ENCODE measurements at places on chromosomes 7 and 10.

GRCh38 chr7:65731562-65732035, 141.3 kb upstream of the VKORC1L1 start:
- DNase-seq: no peak

GRCh38 chr10:131015271-131015670, 296.2 kb downstream of the TCERG1L start:
- DNase-seq: no peak

- no peak for DNase-seq
These were observed 157.3 kb downstream of the TMEM178B start for GRCh38 chr7:141231018-141231792.

- DNase-seq: no peak
These were observed 568.0 kb downstream of the ZWINT start for GRCh38 chr10:55793024-55793423.

DNA sequence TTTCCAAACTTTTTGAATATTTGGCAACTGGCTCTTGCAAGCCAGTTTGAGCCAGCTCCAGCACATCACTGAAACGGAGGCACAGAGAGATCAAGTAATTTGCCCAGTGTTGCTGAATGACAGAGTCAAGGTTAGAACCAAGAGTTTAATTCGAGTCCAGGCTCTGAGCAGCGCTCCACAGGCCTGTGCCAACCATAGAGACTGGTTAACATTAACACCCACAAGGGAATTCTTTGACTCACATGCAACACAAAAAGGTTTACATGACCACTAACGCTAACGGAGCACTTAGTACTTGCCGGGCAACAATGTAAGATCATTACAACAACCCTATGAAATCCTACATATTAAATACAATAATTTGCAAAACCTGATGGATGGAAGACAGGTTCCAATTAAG, 1.5 kb downstream of the RGS10 start:
- DNase-seq: no peak

- no peak for DNase-seq
These were observed 104.2 kb downstream of the DNAJB6 start for GRCh38 chr7:157441023-157441399.

GRCh38 chr10:68074031-68074774, 880 bp downstream of the HERC4 start:
- DNase-seq: no peak

- no peak for DNase-seq
These were observed 189.7 kb upstream of the PPP1R3A start for GRCh38 chr7:114108510-114108909.

GRCh38 chr10:74763934-74764591, 62.3 kb upstream of the KAT6B start:
- no peak for DNase-seq

- DNase-seq: no peak
These were observed 137.9 kb downstream of the ELFN1 start for GRCh38 chr7:1807821-1808600.

DNA sequence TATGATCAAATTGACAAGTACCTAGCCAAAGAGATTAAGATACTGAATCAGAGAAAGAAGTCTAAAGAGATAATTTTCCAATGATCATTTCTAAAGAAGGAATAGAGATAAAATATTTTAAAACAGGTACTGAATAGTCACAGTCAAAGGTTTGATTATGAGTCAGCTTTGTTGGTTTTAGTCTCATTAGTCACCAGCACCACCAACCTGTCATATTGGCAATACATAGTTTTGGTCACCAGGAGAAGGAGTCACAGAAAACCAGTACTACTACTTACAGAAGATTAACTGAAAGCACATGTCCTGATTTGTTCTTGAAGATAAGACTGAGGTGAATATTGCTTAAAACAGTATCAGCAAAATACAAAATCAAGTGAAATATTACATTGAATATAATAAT, 34.6 kb downstream of the ZEB1 start:
- DNase-seq: peak; percentile 30

DNA sequence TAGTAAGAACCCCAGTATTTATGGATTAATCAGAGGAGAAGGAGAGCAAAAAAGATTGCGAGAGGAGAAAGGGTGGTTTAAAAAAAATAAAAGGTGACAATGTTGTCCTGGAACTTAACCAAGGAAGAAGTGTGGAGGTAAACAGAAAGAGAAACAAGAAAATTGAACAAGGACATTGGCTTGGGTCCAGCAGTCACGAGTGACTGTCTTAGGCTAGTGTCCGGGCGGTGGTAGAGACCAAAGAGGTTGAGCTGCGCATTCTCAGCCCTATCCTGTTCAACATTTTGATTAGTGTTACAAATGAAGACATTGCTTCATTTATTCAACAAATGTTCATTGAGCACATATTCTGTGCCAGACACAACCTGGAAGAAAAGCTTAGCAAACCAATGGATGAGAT, 329.9 kb downstream of the FGFR2 start:
- no peak for DNase-seq

- DNase-seq: peak; percentile 36
These were observed 86.7 kb upstream of the ADRB1 start for GRCh38 chr10:113957013-113957412.

GRCh38 chr7:115040495-115040894, 118.6 kb downstream of the MDFIC start:
- DNase-seq: no peak

GRCh38 chr7:26668821-26669220, 195.6 kb downstream of the SKAP2 start:
- no peak for DNase-seq

DNA sequence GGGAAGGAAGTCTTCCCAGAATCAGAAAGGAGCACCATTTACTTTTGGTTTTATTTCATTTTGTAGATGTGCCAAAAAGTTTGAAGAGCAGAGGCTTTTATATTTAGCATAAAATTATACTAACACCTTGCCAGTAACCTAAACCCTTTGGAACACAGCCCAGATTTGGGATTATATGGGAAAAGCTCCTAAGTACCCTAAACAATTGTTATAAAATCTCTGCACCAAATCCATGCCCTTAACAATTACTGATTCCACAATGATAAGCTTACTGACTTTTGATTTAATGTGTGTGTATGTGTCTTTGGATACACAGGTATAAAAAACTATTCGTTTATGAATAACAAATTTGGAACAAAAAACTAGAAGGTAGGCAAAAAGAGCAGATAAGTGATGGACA, 39.0 kb upstream of the TMEM229A start:
- no peak for DNase-seq

DNA sequence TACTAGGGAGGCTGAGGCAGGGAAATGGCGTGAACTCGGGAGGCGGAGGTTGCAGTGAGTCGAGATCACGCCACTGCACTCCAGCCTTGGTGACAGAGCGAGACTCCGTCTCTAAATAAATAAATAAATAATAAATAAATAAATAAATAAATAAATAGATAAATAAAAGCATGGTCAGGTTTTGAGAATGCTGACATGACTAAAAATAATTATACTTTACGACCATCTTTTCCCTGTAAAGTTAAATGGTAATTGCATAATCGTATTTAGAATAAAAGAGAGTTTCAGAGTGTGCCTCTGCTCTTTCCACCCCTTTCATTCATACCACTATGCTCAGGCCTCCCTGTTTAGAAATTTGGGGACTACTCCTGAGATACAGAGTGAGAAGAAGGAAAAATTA, 326.5 kb downstream of the CNTNAP2 start:
- no peak for DNase-seq

- peak; percentile 33 for DNase-seq
These were observed 563.7 kb downstream of the GRM8 start for GRCh38 chr7:126689037-126689436.

DNA sequence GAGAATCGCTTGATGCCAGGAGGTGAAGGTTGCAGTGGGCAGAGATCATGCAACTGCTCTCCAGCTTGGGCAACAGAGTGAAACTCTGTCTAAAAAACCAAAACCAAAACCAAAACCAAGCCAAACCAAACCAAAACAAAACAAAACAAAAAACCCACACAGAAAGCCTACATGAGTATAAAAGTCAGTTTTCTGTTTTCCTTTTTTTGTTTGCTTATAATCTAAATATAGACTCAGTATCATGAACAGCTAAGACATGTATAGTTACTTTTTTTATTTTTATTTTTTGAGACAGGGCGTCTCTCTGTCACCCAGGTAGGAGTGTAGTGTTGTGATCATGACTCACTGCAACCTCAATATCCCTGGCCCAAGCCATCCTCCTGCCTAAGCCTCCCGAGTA, 16.8 kb upstream of the MTPN start:
- DNase-seq: no peak

- no peak for DNase-seq
These were observed 39.0 kb upstream of the ADRA2A start for GRCh38 chr10:111037858-111038257.

GRCh38 chr10:50614444-50615137, 9.2 kb downstream of the SGMS1 start:
- DNase-seq: no peak

GRCh38 chr7:140390034-140390433, 8.3 kb downstream of the SLC37A3 start:
- DNase-seq: no peak

GRCh38 chr10:87578842-87579401, 74.2 kb downstream of the MINPP1 start:
- DNase-seq: no peak

- peak; percentile 68 for DNase-seq
These were observed at the start of gene FRA10AC1 for GRCh38 chr10:93702210-93703001. TSS of gene FRA10AC1 (minus strand) at chr10:93702592. CDS start at chr10:93700106, 2,486 bp downstream.

- no peak for DNase-seq
These were observed 30.1 kb downstream of the ZPBP start for GRCh38 chr7:50062951-50063350.

GRCh38 chr10:25974897-25975459, 40.9 kb downstream of the MYO3A start:
- no peak for DNase-seq

GRCh38 chr10:99337311-99337811, 8.2 kb downstream of the CNNM1 start:
- no peak for DNase-seq

DNA sequence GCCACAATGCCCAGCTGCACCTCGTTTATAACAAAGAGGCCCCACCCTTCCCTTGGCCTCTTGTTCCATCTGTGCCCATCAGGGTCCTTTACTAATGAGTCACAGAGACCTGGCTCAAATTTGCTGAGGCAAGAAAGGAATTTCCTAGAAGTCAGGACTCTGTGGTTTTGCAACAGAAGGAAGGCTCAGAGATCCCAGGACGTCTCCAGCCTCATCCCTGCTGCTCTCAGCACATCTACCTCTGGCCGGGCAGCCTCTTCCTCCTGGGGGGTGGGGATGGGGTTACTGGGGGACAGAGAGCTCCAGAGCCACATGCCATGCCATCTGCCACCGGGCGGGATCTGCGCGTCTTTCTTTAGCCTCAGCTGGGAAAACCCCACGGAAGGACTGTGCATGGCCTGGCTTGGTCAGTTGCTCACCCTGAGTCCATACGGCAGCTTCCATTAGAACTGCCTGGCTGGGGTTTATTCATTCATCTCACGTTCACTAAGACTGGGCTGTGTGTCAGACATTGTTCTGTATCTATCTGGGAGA, 41.9 kb upstream of the PSMG3 start:
- peak; percentile 87 for DNase-seq

DNA sequence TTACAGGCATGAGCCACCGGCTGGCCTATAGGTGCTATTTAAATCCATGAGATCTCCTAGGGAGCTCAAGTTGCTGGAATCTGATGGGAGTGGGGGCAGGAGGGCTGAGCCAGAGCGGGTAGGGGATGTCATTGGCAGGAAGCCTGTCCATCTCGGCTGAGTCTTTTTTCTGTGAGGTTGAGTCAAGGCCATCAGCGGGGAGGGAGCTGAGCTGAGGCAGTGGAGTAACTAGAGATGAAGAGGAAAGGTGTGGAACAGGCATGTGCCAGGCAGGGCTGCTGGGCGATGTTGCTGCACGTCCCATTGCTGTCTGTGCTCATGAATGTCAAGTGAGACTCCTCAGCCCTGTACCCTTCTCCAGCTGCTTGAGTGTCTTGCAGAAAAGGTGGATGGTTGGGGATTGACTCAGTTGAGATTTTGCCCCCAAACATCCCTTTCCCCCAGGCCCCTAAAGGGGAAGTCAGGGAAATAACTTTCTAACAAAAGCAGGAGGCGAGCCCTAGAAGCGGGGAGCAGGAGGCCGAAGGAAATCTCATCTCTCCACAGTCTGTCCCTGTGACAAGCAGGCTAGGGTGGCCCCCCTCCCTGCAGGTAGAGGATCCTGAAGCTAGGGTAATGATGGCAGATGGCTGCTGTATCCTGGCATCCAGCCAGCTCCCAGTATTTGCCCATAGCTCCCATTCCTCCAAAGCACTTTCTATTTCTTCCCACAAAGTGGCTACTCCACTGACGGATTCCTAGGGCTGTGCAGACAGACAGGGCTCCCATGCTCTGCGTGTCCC, 5.4 kb downstream of the ATP6V1F start:
- no peak for DNase-seq

GRCh38 chr10:126369125-126369710, 19.1 kb downstream of the ADAM12 start:
- no peak for DNase-seq

GRCh38 chr10:14595526-14596182, 179.0 kb downstream of the FAM107B start:
- no peak for DNase-seq

DNA sequence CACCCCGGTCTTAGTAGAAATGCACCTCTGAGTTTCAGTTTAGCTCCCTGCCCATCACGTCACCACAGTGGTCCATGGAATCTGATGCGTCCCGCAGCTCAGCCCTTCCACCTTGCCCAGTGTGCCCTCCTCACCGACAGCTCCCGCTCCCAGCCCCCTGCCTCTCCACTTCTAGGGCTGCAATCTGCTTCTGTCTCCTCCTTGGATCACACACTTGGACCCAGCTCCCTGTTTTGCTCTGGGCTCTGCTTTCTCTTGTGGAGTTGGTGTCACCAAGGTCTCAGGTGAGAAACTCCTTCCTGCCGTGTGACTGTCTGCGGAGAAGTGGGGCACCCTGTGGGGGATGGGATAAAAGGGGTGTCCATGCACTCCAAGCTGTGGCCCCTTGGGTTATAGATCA, 37.9 kb downstream of the GPR26 start:
- DNase-seq: no peak

- DNase-seq: no peak
These were observed 28.2 kb downstream of the ZNF25 start for GRCh38 chr10:37948210-37948609.

DNA sequence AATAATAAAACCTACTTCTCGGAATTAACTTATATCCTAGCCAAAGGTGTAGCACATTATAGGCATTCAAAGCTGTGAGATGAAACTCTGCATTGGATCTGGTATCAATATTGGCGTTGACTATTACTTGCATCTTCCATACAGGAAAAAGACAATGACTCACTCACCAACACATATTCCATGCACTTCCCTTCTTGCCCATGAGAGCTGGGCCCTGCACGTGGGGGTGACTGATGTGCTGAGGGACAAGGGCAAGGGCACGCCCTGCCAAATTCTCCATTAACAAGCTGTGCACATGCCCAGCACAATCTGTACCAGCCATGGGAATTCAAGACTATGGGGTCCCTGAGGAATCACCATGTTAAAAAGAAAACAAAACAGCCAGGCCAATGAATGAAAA, 188.1 kb upstream of the PDE1C start:
- DNase-seq: no peak

Measured in HFF-Myc (cell line).